Hematopoietic multipotent progenitor cell (in vitro differentiated cells): ENCODE measurements at places on chromosomes 7 and 10.

- DNase-seq, result no peak
Observed at GRCh38 chr10:97810446-97810845, 38.6 kb upstream of the SFRP5 start.

DNA sequence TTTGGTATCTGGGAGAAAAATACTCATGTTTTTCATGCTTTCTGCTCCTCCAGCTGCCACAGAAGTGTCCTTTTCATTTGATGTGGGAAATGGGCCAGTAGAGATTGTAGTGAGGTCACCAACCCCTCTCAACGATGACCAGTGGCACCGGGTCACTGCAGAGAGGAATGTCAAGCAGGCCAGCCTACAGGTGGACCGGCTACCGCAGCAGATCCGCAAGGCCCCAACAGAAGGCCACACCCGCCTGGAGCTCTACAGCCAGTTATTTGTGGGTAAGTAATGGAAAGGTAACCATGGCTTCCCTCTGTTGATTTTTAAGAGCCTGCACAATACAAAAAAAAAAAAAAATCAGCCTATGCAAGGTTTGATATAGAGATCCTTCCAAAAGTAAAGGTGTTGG lies 443.1 kb upstream of the C7orf33 start:
- no peak for DNase-seq

DNA sequence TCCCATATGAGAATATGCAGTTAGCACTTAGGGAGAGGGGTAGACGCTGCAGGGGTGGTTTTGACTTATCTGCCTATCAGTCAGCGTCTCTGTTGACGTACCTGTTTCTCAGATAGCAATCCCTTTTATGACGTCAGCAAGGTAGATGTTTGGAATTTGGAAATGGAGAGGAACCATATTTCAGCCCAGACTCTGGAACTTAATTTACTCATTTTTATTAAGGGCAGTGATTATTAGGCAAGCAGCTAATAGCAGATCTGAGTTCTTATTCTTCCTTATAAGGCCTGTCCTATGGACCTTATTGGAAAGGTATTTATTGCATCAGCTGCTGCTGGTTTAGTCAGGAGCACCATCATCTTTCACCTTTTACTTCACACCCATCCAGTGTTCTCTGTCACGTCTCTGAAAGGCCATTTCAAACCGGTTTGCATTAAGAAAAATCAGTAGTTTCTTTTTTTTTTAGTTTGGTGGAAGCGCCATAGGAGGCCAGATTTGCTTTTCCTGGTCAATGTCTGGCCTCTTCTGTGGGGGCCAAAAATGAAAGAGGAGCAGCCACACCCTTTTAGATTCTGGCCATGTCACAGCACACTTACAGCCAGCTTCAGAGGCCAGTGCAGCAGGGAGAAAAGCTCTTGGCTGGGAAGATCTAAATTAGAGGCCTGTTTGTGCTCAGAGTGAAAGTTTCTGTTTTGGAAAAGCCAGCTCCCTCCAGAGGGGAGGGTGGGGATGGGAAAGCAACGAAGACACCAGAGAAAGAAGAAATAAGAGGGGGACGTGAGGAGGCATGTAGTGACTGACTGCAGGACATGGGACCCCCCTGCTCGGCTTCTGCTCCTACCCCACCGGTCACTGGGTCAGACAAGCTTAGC lies 146.3 kb downstream of the TCF7L2 start:
- DNase-seq, result no peak

- no peak for DNase-seq
Observed at GRCh38 chr7:70884440-70884764, 247.5 kb upstream of the GALNT17 start.
